Right lung (tissue), 10 donors: ENCODE measurements at places on chromosomes 4 and X. TPM values are rescaled to one million over a fixed set of nuclear protein-coding genes. Genes with fewer than 3 reads are reported as not detected.

GRCh38 chrX:44898411-44899221 lies 25.6 kb downstream of the KDM6A start:
- DNase-seq, result no peak

- no peak for DNase-seq
These were observed 107.5 kb upstream of the MAGEC2 start for GRCh38 chrX:142312591-142312990.

- no peak for DNase-seq
These were observed 50.6 kb upstream of the SHOX start for GRCh38 chrX:580030-580429.

DNA sequence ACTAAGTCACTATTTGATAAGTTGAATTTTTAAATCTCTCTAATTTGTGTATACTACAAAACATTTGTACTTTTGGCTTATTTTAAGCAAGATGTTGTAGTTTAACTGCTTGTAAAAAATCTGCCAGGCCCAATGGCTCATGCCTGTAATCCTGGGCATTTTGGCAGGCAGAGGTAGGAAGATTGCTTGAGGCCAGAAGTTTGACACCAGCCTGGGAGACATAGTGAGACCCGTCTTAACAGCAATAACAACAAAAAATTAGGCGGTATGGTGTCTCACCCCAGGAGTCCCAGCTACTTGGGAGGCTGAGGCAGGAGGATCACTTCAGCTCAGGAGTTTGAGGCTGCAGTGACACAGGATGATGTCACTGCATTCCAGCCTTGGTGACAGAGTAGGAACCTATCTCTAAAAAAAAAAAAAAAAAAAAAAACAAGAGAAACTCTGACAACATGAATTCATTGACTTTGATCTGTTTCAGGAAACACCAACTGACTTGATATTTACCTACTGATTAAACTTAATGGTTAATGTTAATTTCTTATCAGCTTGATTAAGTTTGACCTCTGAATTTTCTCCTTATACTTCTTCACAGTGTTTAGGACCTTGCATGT lies 8.9 kb downstream of the FHIP1A start:
- no peak for DNase-seq

DNA sequence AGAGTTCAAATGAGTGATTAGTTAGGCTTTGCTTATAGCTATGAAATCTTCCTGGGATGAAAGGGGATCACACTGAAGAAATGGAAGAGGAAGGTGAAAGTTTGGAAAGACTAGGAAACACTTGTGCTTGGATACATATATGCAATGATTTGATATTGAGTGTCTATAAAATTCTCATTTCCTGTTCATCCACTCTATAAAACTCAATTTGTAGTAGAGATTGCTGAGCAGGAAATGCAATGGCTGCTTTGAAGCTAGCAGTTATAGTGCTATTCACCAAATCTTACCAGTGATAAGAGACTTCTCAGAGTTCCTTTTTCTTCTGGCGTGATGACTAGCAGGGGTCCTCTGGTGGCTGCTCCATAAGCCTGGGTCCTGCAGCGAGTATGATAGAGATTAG lies 128.1 kb upstream of the HPF1 start:
- DNase-seq, result no peak

DNA sequence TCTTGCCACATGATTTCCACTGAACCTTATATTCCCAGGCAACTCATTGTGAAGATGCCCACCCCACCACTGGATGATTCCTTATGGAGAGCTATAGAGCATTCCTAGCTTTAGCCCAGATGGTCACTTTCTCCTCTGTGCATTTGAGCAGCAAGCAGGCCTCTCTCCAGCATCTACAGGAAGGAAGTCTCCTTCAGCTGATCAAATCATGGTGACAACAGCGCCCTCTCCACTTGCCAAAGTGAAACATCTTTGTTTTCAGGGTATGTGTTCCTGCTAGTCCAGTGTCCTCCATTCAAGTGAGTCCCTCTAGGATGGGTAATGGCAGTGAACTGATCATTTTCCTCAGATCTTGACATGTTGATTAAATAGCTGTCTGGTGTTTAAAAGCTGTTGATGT lies 10.9 kb upstream of the SYTL5 start:
- no peak for DNase-seq

DNA sequence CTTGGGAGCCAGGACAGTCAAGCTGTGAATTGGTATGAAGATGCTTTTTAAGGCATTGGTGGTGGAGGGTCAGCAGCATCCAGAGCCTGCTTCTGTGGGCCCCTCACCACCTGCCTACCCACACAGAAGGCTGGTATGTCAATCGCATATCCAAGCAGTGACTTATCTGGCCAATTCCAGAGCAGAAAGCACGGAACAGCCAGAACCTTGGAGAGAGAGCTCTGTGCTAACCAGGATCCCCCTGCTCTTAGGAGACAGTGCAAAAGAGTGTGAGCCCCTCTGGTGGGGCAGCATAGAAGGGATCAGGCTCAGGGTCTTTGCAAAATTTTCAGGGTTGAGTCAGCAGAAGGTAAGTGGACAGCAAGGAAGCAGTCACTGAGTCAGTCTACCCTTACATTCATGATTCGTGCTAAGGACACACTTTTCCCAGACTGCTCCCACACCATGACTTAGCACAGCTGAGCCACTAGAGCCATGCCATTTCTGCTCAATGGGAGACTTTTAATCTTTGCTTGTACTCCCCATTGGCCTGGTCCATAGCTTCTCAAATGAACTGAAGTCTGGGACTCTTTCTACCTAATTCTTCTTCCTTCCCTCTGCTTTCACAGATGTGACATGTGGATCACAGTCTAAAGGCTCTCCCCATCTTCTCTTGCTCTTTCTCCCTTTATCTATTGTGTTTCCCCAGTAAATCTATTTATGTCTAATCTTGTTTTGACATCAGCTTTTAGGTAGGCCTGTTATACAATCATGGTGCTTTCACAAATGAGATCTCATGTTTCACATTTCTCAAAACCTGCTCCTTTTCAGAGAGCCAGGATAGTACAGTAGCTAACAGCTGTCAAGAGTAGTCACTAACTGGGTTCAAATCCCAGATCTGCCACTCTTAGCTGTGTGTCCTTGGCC lies 20.0 kb downstream of the MORF4L2 start:
- no peak for DNase-seq

- no peak for DNase-seq
These were observed 144.6 kb upstream of the KIT start for GRCh38 chr4:54513204-54513603.

DNA sequence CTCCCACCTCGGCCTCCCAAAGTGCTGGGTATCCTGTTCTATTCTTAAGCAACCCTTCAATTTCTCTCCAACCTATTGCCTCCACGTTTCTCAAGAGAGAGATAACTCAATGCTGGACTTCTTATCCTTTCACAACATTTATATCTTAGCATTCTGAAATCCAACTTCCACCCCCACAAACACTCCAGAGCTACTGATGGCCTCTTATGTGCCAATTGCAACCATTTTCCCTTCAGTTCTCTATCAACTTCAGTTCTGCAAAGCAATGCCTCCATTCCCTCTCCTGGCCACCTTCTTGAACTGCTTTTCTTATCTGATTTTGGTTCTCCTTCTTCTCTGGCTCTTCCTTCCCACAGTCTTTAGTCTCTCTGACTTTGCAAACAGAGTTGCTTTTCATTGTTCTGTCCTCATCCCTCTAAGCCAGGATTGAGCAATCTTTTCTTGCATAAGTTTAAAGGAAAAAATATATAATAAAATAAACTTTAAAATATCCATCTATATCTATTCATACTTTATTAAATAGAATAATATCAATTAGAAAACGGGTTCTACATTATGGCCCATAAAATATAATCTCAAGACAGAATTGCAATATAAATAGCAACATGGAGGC lies 3.6 kb upstream of the STBD1 start:
- DNase-seq, result no peak

Gene PNMA6F
- not detected for polyA plus RNA-seq

- DNase-seq, result no peak
These were observed 59.1 kb downstream of the PRPS1 start for GRCh38 chrX:107687445-107687844.

DNA sequence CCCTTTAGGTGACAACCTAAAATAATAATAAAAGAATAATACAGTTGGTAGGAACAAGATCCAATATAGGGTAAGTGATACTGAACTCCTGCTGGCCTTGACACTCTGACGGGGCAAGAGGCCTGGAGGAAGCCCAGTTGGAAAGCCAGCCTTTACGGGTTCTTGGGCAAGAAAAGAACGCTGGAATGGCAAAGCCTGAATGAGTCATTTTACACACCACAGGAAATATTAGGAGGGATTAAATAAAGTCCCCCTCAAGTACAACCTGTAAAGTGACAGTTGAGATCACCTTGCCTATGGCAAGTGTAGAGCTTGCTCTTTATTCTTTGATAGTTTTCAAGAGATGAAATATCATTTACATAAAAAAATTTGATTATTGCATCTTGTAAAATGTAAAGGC lies 244.5 kb upstream of the TLL1 start:
- no peak for DNase-seq

DNA sequence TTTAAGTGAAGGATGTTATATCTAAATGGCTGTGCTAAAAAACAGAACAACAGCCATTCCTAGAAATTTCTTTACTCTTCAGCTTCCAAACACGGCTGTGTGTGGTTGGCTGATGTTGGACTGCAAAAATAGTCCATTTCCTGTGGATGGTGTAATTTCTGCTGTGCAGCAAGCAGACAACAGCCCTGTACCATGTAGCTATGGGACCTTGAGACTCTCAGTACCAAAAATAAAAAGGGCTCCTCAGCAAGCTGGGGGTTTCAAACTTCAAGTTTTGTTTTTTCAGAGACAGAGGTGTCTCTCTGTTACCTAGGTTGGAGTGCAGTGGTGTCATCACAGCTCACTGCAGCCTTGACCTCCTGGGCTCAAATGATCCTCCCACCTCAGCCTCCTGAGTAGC lies 18.1 kb downstream of the CD40LG start:
- no peak for DNase-seq

Gene GLRA3
- polyA plus RNA-seq, result 0.04 TPM

GRCh38 chr4:8904666-8905065 lies 33.0 kb upstream of the HMX1 start:
- DNase-seq, result no peak

Gene ANOS1
- 24.9 TPM for polyA plus RNA-seq
